ENCODE measurements at places on chromosomes 6 and 20. TPM values are rescaled to one million over a fixed set of nuclear protein-coding genes. Genes with fewer than 3 reads are reported as not detected.

GRCh38 chr6:617456-618100 lies 39.3 kb downstream of the HUS1B start:
- DNase-seq: no peak

DNA sequence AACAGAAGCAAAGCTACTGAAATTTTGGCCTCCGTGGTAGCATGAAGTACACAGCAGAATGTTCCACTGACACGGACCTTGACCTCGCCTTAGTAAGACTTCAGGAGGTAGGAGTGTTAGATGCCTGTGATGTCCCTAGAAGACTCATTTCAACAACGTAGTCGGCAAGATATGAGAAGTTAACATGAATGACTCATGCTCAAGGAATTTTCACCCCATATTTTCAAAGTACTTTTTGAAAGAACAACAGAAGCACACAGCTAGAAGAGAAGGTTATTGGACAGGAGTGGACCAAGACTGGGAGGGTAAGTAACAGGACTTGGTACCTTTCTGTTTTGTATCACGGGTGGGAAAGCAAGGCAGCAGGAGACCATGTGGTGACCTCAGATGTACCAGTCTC lies 78.0 kb downstream of the DZANK1 start:
- peak; percentile 4 for DNase-seq

DNA sequence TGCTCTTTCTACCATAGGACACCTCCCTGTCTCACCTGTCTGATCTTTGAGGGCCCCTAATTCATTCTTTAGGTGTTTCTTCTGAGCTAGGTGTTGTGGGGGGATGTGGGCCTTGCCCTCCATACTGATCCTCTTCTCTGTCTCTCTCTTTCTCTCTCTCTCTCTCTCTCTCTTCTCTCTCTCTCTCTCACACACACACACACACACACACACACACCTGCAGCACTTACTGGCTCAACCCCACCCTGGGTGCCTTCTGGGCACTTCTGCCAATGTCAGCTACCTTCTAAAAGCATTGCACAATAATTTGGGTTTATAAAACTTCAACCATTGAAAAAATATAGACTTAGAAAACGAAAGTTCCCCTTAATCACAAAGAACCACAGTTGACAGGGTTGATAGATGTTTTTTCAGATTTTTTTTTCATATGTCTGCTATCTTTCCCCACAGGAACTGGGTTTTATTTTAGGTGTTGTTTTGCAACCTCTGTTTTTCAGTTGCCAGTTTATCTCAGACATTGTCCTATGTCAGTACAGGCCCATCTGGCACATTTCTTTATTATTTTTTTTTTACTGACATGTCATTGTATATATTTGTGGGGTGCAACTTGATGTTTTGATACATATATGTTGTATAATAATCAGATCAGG lies 28.1 kb downstream of the PKIG start:
- no peak for DNase-seq

GRCh38 chr20:1700990-1701389 lies 43.4 kb upstream of the SIRPG start:
- DNase-seq: no peak

DNA sequence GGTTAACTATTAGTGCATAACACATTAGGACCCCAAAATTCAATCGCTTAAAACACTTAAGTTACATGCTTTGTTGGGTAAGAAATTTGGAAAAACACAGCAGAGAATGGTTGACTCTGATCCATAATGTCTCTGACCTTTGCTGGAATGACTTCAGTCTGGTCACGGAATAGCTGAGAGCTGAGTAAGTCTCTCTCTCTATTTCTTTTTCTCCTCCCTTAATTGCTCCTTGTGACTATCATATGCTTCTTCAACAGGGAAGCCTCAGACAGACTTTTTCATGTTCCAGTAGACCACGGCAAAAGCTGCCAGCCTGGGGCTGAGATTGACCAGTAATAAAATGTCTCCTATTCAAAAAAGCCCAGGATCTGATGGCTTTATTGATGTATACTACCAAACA lies 4.8 kb downstream of the OR12D1 start:
- DNase-seq: no peak

DNA sequence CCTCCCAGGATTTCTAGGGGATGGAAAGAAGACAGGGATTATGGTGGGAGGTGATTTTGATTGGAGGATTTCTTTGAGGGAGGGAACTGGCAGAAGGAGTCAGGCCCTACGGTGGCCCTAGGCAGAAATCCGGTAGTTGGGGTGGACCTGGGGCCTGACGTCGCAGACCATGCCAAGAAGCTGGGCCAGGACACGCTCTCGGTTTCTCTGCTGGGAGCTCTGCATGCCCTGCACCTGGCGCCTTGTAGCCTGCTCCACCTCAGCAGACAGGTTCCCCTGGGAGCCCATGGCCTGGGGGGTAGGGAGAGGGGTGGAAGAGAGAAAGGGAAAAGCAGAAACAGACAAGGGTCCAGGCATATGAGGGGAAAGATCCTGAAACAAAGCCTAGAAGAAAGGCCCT lies 1.1 kb downstream of the ATP6V1G2 start:
- no peak for DNase-seq

DNA sequence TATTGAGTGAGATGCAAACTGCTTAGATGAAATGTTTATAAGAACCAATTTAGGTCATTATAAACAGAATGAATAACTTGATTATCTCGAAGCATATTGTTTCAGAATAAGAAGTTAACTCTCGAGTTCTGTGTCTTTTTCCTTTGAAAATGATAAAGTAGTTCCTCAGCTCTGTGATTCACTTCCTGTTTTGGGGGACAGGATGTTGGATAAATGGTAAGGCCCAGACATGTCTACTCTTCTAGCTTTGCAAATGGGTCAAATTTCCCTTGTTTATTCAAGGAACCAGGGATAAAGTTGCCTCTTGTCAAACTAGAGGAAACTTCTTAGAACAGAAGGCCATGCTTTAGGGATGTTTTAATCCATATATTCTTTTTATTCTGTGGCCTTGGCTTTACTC lies 246.9 kb downstream of the SOX4 start:
- DNase-seq: no peak

DNA sequence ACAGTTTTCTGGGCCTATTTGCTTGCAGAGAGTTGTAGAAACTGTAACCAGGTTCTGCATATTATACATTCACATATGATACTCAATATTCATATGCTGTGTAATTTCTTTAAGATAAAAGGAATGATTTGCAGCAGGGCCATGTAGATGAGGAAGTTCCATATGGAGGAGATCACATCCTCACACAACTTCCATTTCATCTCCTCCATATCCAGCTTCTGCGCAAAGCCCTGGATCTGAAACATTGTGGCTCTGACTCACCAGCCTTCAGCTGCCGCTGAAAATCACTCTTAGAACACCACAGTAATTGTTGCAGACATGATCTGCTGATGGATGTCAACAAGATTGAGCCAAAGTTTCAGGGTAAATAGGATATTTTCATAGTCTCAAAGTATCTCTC lies 57.7 kb downstream of the PXDC1 start:
- DNase-seq: no peak

DNA sequence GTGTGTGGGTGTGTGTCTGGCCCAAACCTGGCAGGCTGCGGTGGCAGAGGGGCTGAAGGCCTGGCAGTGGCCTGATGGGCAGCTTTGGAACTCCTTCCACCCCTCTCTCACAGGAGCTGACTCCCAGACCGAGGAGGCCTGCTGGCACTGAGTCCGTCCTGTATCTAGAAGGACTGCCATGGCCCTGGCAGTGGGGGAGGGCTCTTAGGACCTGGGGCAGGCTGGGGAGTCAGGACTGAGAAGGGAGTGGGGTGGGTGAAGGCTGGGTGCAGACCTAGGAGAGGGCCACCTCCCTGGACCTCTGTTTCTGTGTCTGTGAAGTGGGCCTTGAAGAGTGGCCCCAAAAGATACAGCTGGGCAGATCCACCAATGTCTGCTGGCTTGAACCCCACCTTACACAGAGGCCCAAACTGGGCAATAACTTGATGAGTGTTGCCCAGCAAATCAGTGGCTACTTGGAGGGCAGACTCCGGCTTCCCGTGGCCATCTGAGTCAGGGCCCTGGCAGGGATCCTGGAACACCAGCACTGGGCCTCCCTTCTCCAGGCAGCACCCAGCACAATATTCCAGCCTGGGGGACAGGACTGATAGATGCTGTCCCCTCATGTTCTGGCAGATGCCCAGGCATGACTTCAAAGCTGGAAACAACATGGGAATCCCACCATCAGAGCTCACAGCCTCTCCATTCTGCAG lies 46.7 kb upstream of the BLCAP start:
- DNase-seq: no peak

DNA sequence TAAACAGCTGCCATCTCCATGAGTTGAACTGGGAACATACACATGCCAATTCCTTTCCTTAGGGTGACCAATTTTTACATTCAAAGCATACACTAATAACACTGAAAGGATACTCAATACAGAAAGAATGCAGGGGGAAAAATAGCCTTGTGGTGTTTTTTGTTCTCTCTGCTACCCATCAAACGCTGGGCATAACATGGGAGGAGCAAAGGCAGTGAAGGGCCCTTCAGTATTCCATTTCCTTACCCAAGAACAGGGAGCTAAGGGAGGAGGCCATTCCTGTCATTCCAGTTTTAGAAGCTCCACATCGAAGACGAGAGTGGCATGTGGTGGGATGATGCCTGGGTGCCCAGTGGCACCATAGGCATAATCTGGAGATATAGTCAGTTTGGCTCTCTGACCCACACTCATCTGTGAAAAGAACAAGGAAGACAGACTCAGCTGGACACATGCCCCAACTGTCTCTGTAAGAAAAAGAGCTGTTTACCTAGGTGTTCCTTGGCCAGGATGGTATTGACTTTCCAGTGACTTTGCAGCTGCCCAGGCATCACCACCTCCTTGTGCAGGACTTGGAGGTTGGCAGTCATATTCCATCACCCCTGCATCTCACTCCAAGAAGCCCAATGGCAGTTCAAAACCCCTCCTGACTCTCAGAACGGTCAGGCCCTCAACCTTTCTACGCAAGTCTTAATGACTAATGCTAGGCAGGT lies 20.9 kb downstream of the FKBP1A start:
- DNase-seq: no peak

- no peak for DNase-seq
Observed at GRCh38 chr6:84568971-84569370, 195.4 kb downstream of the TBX18 start.

DNA sequence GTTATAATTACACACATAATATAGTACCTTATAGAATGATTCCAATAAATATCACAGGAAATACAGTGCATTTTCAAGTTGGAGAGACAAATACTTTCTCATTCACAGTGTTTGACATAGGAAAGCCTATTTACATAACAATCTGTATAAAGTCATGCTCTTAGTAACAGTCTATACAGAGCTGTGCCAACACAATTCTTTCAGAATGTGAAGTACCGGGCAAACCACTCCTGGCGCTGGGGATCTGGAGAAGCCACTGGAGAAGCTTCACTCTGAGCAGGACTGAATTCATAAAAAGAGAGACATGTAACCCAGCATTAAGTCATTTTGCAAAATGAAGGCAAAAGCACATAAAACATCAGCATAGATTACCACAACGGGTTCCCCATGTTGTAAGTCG lies 24.9 kb upstream of the MCM9 start:
- DNase-seq: no peak

DNA sequence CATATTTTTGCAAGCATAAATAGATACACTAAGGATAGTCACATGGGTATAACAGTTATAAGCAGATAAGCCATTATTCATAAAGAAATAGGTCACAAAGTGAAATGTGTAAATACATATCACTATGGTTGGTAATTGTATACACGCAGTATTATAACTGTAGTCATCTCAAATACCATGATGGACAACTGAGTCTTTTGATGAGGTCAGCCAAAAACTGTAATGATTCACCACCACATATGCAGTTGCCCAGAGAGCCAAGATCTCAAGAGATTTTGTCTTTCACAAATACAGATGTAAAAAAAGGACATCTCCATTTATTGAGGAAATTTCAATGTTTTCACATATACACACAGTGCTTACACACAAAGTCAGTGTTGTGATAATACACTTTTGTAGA lies 28.3 kb downstream of the ZNF292 start:
- no peak for DNase-seq

- no peak for DNase-seq
Observed at GRCh38 chr6:29709188-29709587, 14.0 kb upstream of the HLA-F start.

DNA sequence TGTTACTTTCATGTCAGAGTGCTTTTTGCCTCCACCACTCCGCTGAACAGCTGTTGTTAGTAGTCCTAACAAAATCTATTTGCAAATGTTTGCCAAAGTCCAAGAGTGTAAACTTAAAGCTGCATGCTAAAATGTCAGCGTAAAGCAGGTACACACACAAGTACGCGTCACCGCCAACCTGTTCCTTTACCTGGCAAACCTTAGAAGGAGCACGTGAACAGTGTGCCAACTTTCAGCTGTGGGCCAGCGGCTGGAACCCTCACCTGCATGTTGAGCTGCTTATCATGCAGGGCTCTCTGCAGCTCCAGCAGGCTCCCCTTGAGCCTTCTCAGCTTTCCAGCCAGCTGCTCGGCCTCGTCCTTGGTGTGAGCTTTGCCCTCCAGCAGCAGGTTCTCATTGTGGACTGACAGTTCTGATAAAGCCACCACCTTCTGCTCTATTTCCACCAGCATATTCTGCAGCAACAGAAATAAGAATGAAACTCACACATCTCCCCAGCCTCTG lies 359.3 kb downstream of the SYNE1 start:
- no peak for DNase-seq

DNA sequence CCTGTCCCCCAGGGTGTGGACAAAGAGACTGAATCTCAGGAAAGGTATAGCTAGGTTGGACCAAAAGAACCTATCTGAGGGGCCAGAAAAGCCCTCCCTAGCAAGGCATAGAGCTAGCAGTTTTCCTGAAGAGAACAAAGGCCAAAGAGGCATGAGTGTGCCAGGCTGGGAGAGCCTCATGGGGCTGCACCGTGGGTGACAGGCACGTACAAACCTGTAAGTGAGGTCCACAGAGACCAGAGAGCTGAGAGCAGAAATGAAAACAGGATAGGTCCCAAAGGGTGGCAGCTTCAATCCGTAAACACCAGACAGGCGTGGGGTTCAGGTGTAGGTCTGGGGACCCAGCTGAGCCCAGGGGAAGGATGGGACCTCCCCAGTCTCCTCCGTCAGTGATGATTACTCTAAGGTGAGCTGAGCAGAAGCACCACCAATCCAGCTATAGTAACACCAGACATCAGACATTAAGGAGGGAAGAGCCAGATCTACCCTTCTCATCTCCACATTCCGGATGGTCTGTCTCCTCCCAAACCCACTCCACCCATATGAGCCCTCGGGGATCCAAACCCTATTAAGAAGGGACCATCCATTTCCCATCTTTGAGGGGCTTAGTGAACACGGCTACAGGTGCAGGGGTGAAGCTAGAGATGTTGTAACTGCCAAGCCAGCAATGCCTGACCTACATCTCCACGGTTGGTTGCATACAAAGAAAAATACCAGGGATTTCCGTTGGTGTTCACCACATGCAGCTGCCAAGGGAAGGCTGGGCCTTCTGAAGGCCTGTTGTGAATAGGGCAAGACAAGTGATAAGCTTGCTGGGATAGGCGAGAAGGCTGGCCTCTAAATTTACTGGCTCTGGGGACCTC lies 38.3 kb downstream of the BCL2L1 start:
- DNase-seq: no peak

The EPB41L1 gene
- total RNA-seq: 7.4 TPM

The CPNE5 gene
- 0.63 TPM for total RNA-seq

The SPATA25 gene
- total RNA-seq: not detected

The MUC21 gene
- total RNA-seq: not detected

The MYB gene
- total RNA-seq: 0.05 TPM

The HLA-DOA gene
- not detected for total RNA-seq

The SPATS1 gene
- total RNA-seq: not detected

The SIRPA gene
- total RNA-seq: 6.2 TPM

The SNAI1 gene
- total RNA-seq: 2.2 TPM

The BEND6 gene
- 2.7 TPM for total RNA-seq
